Fibroblast of lung (primary cell): ENCODE measurements at places on chromosomes 1 and 21. TPM values are rescaled to one million over a fixed set of nuclear protein-coding genes. Genes with fewer than 3 reads are reported as not detected.
A peak's percentile ranks its signal among the peaks of the same experiment; 100 is the strongest.

CYP4A11 gene
- polyA plus RNA-seq: not detected in 2 replicates

PTPRF gene
- polyA plus RNA-seq: 39.5 and 52.0 TPM in 2 replicates

KRTAP19-1 gene
- polyA plus RNA-seq: not detected in 2 replicates

DNA sequence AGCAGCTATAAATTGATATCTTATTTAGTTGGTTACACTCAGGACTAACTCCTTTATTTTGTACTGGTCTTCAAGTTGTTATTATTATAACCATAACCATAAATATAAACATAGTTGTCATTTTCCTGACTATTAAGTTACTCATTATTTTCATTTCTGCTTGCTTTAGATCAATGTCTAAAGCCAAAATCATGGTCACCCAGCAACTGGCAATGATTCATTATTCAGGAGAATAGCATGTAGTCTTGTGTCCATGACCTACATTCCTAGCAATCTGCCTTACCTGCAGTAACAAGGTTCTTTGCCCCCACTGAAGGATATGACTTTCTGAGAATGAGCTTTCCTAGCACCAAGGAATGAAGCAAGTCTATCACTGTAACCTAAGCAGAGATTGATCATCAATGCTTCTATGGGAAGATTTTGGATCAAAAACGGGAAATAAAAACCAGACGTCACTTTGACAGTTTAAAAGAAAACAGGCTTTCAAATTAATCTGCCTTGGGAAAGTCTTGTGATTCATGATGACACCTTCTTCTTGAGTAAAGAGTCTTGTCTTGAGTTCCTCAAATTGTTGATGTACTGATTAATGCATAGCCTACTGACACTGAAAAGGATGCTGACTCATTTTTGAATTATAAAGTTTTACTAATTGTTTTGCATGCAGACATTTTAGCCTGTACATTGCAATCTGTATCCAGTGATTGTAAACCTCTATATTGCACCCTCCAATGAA, 203.3 kb upstream of the IVNS1ABP start:
- H3K4me3 ChIP-seq: no peak overlapping the region
- no peak overlapping the region for H3K27ac ChIP-seq
- no peaks in the 10 kb centered on the region for H3K36me3 ChIP-seq
- peak; percentile 38 for DNase-seq
- no peaks in the 10 kb centered on the region for H3K27me3 ChIP-seq

- no peaks in the 10 kb centered on the region for H3K27me3 ChIP-seq
- DNase-seq: no peak
- H3K4me3 ChIP-seq: no peak overlapping the region
Observed at GRCh38 chr1:234386122-234386521, 12.9 kb downstream of the COA6 start.

GRCh38 chr1:81238129-81238528, 562.6 kb upstream of the ADGRL2 start:
- H3K4me3 ChIP-seq: peak overlapping the region; percentile 73
- no peaks in the 10 kb centered on the region for H3K4me1 ChIP-seq
- H3K36me3 ChIP-seq: no peaks in the 10 kb centered on the region
- H3K27ac ChIP-seq: no peak overlapping the region
- DNase-seq: no peak
- no peaks in the 10 kb centered on the region for H3K27me3 ChIP-seq

DNA sequence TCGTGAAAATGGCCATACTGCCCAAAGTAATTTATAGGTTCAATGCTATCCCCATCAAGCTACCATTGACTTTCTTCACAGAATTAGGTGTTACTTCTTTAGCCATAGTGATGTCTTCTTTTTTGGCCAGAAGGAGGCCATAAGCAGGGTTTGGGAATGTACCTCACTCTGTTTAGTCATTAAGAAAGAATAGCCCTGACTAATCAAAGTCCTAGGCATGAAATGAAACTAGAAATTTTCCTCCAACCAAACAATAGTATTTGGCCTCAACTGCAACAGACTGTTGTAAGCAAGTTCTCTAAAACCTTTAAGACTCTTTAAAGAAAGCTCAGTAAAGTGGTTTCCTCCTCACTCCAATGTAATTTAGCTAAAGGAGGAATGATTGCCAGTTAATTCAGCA, 163.9 kb downstream of the AKT3 start:
- H3K36me3 ChIP-seq: no peaks in the 10 kb centered on the region
- H3K4me1 ChIP-seq: no peaks in the 10 kb centered on the region

DNA sequence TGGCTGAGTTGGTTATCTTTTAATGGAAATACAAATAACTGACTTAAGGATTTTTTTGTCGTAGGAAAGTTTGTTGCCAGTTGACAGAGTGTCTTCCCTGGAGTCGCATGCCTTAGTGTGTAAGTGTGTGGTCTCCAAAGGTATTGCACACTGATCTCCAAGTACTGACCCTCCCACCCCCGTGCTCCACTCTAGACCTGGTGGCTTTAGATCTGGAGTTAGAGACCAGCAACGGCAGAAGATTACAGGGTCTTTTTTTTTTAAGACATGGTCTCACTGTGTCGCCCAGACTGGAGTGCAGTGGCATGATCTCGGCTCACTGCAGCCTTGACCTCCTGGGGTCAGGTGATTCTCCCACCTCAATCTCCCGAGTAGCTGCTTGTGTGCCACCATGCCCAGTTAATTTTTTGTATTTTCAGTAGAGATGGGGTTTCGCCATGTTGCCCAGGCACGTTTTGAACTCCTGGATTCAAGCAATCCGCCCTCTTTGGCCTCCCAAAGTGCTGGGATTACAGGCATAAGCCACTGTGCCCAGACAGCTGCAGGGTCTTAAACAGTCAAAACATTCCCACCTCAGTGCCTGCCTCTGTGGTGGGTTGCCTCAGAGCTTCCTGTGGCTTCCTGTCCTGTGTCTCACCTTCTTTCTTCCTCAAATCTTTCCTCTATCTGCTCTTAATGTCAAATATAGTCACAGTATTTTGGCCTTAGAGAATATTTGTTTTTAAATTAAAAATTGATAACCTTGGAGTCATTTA, 6.9 kb downstream of the TRAPPC10 start:
- DNase-seq: no peak
- H3K27me3 ChIP-seq: no peaks in the 10 kb centered on the region
- no peak overlapping the region for H3K27ac ChIP-seq
- no peaks in the 10 kb centered on the region for H3K4me1 ChIP-seq
- no peaks in the 10 kb centered on the region for H3K36me3 ChIP-seq
